Inflammatory macrophage (primary cell): ENCODE measurements at places on chromosomes 4 and X.

DNA sequence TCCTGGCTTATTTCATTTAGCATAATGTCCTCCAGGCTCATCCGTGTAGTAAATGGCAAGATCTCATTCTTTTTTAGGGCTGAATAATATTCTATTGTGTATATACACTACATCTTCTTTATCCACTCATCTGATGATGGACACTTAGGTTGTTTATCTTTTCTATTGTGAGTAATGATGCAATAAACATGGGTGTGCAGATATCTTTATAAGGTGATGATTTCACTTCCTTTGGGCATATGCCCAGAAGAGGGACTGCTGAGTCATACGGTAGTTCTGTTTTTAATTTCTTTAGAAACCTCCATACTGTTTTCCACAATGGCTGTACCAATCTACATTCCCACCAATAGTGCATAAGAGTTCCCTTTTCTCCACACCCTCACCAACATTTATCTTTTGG, 317.6 kb upstream of the CNKSR2 start:
- no peak for DNase-seq

- no peak for DNase-seq
Measured at GRCh38 chr4:9964879-9965278, 56.4 kb downstream of the SLC2A9 start.

GRCh38 chr4:63817196-63817865, 591.9 kb downstream of the TECRL start:
- DNase-seq: no peak

DNA sequence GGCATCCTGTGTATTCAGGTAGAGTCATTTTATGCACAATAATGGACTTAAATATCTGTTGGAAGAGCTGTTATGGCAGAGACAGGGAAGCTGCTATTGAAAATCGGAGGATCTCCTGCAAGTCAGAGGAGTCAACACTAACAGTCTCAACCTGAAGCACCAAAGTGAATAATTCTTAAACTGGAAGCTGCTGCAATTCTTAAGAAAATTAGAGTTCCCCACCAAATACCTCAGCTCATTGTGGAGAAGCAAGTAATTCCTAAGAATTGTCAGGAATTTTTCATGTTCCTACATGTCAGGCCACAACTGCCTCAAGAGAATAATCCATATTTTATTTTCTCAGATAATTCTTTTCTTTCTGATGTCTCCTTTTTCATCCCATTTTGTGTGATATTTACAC, 892.6 kb upstream of the LCORL start:
- DNase-seq: no peak

DNA sequence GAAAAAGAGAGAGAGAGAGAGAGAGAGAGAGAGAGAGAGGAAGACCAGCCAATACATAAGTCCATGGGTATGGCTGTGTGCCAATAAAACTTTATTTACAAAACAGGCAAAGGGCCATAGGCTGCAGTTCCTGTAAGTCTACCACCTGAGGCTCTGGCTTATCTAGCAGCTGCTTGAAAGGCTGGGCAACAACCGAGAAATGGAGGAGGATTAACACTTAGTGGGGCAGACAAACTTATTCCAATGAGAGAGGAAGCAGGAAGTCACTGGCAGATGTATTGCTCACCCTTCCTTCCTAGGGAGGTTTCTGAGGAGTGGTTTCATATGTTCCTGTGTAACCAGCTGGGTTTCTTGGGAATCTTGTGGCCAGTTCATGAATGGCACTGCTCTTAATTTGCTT, 4.7 kb upstream of the GPR143 start:
- DNase-seq: no peak

DNA sequence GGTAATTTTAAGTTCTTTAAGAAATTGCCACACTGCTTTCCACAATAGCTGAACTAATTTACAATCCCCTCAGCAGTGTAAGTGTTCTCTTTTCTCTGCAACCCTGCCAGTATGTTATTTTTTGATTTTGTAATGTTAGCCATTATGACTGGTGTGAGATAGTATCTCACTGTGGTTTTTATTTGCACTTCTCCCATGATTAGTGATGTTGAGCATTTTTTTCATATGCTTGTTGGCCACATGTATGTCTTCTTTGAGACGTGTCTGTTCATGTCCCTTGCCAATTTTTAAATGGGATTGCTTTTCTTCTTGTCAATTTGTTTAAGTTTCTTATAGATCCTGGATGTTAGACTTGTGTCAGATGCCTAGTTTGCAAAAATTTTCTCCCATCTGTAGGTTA, 86.1 kb downstream of the BMP3 start:
- DNase-seq: no peak

DNA sequence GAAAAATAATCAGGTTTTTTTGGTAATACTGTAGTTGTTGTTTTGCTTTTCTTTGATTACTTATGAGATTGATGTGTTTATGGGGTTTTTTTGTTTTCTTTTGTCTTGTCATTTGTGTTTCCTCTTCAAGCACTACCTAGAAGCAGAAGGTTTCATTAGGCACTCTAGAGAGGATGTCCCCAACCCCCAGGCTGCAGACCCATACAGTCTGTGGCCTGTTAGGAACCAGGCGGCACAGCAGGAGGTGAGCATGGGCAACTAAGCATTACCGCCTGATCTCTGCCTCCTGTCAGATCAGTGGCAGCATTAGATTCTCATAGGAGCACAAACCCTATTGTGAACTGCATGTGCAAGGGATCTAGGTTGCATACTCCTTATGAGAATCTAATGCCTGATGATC, 22.9 kb upstream of the NOCT start:
- DNase-seq: no peak

- DNase-seq: no peak
Measured at GRCh38 chrX:26778320-26778888, 562.4 kb downstream of the MAGEB5 start.

GRCh38 chr4:185219551-185220344, 10.3 kb downstream of the SNX25 start:
- no peak for DNase-seq
